H4 (cell line): ENCODE measurements at places on chromosomes 3 and 15.

DNA sequence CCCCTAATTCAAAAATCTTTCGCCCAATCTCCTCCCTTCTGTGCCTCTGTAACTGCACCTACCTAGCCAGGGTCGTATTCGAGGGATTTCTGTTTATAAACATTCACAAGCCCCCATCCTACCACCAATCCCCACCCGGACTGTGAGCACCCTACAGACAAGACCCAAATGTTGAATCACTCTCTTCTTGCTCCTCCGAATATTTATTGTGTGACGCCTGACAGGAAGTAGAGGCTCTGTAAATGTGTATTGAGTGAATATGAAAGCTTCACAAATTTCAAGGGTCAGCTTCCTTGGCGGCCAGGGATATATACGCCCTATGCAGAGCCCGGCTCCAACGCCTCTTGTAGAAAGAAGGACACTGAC is 1.6 kb downstream of the BDH1 start:
- no peak for DNase-seq

DNA sequence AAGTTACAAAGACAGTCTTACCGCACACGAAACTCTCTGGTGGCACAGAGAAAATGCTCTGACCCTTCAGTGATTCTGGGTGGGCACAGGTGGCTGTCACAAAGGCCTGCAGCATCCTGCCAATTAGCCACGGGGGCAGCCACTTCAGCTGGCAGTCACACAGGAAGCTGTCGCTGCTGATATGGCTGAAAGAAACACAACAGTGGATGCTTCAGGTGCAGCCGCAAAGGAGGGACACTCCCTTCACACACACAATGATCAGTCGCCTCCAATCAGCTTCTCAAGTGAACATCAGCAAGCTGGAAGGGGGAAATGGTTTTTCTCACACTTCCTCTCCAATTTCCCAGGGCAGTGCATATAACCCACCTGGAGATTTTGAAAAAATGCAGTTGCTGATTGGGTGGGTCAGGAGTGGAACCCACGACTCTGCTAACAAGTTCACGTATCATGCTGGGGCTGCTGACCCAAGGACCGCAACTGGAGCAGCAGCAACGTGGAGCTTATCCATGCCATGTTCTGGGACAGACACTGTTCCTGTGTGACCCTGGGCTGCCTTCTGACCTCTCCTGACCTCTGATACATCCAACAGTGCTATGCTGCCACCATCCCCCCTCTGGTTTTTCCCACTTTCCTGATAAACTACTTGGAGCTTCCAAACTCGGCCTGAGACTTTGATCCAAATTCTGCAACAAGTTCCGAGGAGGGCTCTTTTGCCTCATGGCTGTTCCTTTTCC is 106.6 kb downstream of the LRIG1 start:
- no peak for DNase-seq

DNA sequence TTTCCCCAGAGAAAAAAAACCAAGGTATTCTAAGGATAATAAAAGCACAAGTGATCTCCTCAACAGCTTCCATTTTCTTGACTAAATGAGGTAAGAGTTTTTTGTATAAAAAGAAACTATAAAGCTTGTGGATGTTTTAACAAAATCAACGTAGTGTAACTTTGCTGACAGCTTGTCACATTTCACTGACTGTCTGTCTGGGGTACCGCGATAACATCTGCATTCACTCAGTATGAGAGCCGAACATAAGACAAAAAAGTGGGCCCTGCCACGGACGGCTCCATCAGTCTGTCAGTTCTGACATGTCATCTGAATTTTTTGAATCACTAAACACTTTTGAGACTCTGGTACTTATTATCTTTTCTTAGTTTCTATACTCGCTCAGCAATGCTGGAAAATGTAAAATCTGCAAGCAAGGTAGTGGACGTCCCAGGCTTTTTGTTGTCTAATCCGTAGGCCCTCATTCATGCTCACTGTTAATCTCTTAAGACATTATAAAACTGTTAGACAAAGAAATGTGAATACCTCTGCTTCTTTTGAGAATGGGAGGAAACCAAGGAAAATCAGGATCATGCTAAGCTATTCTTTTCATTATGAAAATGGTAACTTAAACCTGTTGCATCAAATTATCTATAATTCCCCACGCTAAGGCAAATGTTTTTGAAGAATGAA is 307.1 kb downstream of the MECOM start:
- no peak for DNase-seq

DNA sequence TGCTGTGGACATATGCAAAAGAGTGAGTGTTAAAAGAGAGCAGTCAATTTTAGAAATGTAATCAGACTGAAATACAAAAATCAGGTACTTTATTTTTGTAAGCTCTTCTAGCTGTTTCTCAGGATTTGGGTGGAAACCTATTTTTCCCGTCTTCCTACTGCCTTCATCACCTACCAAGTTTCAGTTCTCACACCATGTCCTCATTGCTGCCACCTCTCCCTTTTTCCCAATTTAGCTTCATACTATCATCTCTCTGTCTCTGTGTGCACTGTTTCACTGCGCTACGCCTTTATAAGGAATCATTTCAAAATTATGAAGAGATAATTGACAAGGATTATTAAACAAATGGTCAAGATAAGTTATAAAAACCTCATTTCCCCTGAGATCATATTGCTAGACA is 7.7 kb downstream of the SRP14 start:
- no peak for DNase-seq

- peak; percentile 38 for DNase-seq
These were observed 792.3 kb downstream of the DIPK2A start for GRCh38 chr3:144763878-144764454.

DNA sequence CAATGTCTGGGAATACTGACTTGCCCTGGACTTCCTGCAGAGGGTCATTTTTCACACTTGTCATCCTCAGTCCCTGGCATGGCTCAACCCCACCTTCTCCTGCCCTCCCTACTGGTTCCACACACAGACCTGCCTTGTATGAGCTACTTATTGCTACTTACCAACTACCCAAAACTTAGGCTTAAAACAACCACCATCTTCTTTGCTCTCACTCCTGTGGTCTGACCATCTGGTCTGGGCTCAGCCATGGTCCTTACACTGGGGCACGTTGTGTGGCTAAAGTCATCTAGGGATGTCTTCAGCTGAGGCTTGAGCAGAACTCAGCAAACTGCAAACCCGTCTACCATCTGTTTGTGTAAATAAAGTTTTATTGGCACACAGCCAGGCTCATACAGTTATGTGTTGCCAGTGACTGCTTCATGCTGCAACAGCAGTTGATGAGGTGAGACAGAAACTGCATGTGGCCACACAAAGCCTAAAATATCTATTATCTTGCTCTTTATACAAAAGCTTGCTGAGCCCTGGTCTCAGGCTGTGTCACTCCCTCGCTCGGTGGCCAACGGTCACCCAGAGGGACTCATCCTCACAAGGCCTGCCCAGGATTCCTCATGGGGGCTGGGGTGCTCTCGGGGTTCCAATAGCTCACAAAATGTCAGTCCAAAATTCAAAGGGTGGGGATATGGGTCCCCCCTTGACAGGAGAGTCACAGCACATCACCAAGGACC is 43.5 kb downstream of the KLF15 start:
- DNase-seq = no peak
